ENCODE measurements at places on chromosomes 1 and 21.
A peak's percentile ranks its signal among the peaks of the same experiment; 100 is the strongest.

DNA sequence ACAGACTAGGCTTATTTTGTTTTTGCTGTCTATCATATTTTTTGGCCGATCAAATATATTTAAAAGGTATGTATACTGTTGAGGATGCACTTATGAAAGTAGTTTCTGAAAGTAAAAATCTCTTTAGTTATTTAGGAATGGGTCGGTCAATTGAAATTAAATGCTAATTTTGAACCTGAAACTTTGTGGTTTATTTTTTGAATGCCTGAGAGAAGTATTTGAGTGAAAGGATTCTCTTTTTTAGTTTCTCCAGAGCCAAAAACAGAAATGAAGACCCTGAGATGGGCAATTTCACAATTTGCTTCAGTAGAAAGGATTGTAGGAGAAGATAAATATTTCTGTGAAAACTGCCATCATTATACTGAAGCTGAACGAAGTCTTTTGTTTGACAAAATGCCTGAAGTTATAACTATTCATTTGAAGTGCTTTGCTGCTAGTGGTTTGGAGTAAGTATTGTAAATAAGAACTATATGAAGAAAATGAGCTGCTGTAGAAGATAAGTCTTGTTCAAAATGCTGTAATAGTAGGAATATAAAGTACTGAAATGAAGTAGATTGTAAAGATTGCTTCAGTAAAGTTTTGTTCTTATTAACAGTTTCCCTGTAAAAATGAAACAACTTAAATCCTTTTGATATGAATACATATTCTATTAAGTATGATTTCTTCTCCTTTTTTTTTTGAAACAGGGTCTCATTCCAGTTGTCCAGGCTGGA lies 11.5 kb downstream of the USP1 start:
- DNase-seq: no peak

DNA sequence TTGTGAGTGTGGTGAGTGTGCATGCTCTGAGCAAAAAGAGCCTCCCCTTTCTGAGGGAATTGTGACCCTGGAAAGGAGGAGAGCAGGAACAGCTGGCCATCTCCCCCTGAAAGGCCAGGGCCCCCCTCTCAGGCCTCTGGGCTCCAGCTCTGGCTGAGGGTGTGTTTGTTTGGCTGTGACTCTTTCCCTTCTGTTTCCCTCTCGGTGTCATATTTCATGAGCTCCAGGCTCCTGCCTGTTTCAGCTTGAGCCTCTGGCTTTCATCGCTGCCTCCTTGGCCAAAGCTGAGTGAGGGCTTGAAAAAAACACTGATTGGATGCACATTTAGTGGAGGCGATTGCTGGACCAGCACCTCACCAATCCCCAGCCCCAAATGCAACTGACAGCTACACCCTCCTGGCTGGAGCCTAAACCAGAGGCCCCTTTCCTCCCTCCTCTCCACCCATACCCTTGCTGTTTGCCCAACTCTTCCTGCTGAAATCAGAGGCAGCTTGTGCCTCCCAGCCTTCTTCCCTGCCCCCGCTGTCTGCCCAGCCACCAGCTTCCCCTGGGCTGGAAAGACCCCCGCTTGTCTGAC lies 64.1 kb downstream of the DDR2 start:
- no peak for DNase-seq

GRCh38 chr1:233721004-233721595 lies 107.2 kb downstream of the KCNK1 start:
- no peak for DNase-seq

DNA sequence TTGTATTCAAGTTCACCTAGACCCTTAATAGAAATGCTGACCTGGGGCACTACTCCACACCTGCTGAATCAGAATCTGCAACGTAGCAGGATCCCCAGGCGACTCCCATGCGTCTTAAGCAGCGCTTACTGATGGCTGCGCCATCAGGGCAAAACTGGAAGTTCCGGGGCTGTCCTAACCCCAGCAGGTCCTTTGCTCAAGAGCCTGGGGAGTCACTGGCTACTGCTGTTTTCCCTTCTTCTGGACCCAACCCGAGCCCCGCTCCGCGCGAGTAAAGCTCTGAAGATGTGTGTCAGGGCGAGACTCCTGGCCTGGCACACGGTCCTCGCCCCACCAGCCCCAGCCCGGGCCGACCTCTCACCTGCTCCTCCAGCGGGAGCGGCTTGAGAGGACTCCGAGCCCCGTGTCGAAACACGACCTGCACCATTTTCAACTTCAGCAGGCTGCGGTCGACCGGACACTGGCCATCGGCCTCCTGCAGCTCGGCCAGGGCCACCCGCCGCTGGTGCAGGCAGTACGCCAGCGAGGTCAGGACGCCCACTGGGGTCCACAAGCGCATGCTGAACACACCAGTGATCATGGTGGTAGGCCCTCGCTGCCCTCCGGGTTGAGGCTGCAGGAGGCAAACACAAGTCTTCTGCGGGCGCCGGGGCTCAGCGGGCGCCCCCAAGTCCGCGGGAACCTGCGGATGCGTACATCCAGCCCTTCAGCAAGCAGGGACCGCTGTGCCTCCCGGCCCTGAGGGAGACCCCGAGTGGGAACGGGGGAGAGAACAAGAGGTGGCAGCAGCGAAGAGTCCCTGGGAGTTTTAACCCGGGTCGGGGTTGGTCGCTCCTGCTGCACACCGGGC lies 630 bp downstream of the ACP6 start:
- peak; percentile 21 for DNase-seq

- DNase-seq: no peak
Observed at GRCh38 chr1:51313961-51314777, 16.2 kb downstream of the TTC39A start.

GRCh38 chr1:41860771-41861170 lies 58.0 kb downstream of the HIVEP3 start:
- DNase-seq: no peak

- DNase-seq: no peak
Observed at GRCh38 chr1:228142155-228142691, 2.1 kb downstream of the GUK1 start.

DNA sequence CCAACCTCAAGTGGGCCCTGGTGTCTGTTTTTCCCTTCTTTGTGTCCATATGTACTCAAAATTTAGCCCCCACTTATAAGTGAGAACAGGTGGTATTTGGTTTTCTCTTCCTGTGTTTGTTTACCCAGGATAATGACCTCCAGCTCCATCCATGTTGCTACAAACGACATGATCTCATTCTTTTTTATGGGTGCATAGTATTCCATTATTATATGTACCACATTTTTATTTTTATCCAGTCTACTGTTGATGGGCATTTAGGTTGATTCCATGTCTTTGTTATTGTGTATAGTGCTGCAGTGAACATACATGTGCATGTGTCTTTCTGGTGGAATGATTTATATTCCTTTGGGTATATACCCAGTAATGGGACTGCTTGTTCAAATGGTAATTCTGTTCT lies 27.6 kb downstream of the FCRL3 start:
- no peak for DNase-seq

GRCh38 chr1:18723701-18724411 lies 93.2 kb downstream of the PAX7 start:
- DNase-seq: no peak

DNA sequence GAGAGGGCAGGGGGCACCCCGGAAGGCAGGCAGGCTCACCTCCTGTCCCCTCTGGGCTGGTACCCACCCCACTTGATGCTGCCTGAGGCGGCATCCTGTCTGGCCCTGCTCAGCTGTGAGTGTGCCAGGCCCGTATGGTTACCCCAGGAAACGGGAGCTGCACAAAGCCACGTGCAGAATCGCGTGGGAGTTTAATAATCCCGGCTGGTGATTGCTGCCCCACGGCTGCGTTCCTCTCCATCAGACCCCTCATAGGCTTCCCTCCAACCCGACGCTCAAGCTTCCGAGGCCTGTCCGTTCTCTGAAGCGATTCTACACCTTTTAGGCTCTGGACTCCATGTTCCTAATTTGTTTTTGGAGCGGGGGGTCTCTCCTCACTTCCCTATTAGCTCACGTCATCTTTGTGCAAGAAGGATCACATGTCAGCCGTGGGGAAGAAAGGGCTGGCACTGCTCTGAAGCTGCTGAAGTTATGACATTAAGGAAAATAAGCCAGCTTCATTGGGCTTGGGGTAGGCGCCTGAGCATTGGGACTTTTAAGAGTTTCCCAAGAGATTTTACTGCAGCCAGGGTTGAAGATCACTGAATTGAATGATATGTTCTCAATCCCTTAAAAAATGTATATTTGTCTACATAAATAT lies 1.1 kb upstream of the B3GALT5 start:
- DNase-seq: no peak

DNA sequence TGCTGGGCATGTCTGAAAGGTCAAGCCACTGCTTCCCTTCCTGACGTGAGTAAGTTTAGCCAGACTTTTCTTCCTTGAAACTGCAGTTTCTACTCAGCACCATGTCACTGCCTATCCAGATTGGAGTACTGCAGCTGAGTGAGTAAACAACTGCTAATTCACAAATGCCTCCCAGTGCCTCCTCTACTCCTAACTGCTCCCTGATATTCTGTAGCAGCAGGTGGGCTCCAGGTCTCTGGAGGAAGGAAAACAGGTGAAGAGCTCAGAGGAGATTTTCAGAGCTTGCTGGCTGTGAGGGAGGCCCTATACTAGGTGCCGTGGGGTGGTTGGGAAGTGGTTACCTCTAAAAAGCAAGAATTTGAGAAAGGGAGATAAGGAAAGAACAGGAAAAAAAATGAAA lies 96.5 kb downstream of the KIF14 start:
- no peak for DNase-seq

DNA sequence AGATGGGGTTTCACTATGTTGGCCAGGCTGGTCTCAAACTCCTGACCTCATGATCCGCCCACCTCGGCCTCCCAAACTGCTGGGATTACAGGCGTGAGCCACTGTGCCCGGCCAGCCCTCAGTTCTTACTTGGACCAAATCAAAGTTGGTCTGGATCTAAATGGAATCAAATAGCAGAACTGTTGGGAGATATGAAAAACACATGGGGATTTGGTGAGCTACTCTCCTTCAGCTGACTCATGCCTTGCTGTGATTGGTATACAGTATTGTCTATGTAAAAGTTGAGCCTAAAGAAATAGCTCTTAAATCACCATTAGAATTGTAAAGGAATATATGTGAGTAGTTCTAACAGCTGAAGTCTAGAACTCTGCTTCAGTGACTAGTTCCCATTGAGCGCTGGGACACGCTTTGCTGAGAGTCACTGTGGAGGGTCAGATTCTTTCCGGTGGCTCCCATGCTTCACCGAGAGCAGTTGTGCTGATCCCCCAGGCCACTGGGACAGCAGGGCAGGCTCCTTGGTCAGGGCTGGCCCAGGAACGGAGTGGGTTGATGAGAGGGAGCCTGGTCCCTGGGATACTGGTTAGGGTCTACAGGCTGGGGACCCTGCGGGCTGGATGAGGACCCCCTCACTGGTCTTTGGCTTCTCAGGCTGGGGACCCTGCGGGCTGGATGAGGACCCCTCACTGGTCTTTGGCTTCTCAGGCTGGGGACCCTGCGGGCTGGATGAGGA lies 14.0 kb downstream of the PKNOX1 start:
- DNase-seq: no peak

All from stimulated activated CD4-positive, alpha-beta T cell treated with anti-CD3 and anti-CD28 coated beads, Interleukin-12 subunit alpha, Interleukin-12 subunit beta, amount 100 ng/mL, for 48 hours (primary cell).